ENCODE measurements at places on chromosomes 2 and 18.

- DNase-seq, result no peak
Measured at GRCh38 chr2:223918671-223919134, 26.4 kb downstream of the WDFY1 start.

GRCh38 chr2:148209603-148210002 lies 188.7 kb downstream of the MBD5 start:
- DNase-seq, result peak; percentile 2

DNA sequence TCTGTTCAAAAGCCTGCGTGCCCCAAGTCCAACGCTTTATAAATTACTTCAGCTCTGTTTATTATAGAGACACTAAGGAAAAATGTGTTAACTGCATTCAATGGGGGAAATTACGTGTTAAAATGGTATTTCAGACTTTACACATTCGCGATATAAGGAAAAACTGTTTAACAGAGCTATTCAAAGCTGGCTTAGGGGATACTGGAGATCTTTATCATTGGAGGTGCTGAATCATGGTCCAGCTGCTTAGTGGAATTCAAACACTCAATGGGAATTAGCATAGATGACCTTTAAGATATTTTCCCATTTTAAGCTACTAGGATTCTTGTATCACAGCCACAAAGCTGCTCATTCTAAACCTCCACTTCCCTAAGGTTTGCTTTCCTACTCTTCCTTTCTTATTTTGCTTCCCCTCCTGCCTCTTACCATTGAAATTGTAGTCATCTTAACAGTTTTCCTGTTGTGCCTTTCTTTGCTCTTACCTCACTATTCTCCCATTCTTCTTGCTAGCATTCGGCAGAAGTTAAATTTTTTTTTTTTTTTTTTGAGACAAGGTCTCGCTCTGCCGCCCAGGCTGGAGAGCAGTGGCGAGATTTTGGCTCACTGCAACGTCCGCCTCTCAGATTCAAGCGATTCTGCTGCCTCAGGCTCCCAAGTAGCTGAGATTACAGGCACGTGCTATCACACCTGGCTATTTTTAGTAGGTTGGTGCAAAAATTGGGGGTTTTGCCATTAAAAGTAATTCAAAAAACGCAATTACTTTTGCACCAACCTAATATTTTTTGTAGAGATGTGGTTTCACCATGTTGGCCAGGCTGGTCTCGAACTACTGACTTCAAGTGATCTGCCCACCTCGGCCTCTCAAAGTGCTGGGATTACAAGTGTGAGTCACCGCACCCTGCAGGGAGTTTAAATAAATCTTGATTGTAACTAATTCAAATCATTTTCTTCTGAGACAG lies 6.5 kb downstream of the SULT6B1 start:
- DNase-seq, result no peak

DNA sequence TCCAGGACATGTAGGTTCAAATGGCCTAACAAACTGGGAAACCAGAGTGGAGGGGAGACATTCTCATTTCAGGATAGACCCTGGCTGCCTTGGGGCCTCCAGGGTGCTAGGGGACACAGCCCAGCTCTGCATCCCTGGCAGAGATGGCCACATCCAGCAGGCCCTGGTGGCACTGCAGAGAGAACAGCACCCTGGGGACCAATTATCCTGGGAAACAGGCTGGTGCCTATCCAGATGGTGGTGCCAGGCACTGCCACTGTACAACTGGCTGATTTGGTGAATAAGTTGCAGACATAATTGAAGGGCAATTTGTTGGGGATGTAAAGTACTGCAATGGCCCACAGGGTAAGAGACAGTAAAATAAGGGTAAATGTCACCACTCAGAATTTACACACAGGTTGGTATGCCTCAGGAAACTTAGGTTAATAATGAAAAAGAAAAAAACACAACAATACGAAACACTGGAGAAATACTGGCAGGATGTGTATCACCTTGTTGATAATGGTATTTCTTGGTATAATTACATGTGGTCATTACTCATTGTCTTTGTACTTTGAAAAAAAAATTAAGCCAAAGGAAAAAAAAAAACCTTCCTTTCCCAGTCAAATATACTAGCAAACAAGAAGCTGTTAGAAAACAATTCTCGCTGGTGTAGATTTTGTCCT lies 12.8 kb upstream of the SFTPB start:
- DNase-seq, result peak; percentile 22

DNA sequence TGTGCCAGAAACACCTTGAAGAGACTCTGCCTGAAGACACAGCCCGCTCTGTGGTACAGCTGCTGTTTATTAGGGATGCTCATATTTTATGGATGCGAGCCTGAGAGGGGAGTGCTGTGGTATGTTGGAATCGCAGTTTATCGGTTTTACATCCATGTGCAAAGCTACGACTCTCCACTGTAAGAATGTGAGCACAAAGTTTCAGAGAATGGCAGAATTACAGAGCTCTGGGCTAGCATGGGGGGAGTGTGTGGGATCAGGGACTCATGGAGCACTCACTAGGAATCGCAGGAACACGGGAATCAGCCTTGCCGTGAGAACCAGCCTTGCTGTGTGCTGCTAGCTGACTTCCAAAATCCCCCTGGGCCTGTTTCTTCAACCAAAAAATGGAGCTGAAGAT lies 199.9 kb downstream of the RNF144A start:
- no peak for DNase-seq

- no peak for DNase-seq
Measured at GRCh38 chr18:72630991-72631390, 86.8 kb upstream of the CBLN2 start.

- no peak for DNase-seq
Measured at GRCh38 chr2:83951378-83951947, 507.6 kb downstream of the SUCLG1 start.

- no peak for DNase-seq
Measured at GRCh38 chr18:22503803-22504202, 86.1 kb upstream of the CTAGE1 start.

DNA sequence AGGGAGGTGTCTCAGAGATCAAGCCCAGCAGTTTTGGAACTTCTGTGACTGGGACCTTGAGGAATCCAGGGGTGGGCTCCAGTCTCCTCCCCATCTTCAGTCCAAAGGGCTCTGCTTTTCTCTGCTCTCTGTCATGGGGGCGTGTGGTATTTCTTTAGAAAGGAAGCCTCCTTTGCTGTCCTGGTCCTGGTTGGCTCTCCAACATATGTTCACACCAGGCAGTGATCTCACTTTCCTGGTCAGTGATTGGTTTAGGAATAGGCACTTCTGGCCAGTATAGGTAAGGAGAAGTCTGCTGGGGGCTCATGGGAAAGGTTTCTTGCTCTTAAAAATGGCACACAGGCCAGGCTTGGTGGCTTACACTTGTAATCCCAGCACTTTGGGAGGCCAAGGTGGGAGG lies 115.5 kb upstream of the HAAO start:
- DNase-seq, result no peak

DNA sequence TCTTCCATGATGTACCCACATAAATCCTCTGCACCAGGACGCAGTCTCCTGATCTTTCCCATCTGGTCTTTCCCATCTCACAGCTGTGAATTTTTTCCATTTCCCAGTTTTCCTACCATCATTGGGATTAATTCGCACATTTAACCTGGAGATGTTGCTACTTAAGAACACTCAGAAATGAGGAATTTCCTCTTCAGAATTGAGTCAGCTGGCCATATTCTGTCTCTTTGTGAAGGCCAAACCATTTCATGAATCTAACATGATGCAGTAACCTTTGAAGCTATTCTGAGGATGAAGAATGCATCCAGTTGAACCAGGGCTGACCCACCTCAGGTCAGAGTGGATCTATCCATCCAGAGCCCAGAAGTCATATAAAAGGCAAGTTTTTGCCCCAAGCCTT lies 326.8 kb downstream of the SETBP1 start:
- DNase-seq, result no peak

DNA sequence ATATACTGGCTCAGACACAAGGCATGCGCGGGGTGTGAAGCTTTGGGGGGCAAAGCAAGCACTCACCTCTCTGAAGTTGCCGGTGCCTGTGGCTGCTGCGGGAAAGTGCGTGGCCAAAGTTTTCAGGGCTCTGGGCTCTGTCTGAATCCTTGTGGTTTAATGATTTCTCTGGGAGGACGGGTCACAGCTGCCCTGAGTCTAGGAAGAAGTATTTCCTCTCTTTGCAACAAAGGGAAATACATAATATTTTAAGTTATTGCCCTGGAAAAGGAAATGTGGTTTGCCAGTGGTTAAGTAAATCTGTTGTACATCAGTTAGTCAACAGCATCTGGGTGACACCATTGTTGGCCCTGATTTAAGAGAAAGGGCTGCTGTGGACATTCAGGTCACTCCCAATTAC lies 56.7 kb upstream of the ZDBF2 start:
- DNase-seq, result no peak

DNA sequence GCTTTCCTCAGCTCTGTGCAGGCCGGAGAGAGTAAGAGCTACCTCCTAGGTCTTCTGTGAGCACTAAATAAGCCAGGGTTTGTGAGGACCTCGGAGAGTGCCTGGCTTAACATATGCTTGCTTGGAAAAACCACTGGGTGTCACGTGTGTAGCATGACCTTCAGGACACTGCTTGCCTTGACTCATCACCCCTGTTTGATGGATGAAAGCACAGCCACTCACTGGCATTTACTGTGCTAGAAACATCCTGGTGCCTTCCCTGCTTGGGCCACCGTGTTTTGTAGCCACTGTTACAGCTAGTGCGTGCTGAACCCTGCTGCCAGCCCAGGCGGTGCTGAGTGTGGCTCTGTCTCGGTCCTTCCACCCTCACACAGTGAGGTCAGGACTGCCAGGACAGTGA lies 34.8 kb upstream of the ITM2C start:
- DNase-seq, result no peak

- DNase-seq, result no peak
Measured at GRCh38 chr2:171482877-171483276, 39.4 kb upstream of the CYBRD1 start.

GRCh38 chr18:55370936-55371335 lies 217.1 kb downstream of the TCF4 start:
- DNase-seq, result no peak

DNA sequence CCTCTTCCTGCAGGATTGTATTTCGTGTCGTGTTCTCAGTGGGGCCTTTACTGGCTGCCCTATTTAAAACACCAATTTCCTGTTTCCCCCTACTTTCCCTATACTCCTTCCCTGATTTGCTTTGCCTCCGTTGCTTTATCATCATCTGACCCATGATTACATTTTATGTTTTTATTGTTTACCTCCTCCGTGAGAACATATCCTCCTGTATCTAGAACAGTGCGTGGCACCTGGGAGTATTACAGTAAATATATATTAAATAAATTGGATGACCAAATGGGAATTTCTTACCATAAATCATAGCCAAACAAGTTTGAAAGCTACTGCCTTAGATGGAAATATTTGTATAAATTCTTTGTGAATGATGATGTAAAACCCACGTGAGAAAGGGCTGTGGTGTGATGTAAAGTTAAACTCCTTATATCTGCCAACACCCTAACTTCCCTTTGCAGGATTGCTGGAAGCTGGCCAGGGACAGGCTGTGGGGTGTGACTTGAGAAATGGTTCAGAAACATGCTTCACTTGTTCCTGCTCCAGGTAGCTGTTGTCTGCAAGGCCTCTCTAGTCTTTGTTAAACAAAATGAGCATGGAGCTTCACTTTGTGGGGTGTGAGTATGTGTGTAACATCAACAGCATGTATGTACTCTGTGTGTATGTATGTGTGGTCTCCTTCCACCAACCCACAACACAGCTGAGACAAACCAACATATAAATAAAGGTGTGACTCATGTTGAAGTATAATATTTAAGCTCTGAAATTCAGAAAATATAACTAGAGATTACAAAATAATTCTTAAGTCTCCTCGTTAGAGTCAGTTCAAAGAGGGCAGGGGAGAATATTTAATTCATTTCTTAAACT lies 40.3 kb downstream of the LHCGR start:
- no peak for DNase-seq

DNA sequence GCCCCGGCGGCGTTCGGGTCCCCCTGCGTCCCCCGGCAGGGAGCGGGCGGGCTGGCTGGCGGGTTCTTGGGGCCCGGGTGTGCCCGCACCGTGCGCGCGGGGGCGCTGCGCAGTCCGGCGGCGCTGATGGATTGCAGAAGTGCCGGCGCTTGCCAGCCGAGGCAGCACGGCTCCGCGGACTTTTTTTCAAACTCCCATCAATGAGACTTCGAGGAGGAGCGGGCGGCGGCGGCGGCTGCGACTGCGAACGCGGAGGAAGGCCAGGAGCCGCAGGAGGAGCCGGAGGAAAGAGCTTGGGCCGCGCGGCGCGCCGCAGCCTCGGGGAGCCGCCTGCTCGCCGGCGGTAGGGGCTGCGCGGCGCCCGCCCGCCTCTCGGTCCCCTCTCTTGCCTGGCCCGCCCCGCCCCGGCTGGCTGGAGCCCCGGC lies at the start of gene GLI2:
TSS of gene GLI2 (plus strand) at position 123 of the 425 bp plus-strand sequence. CDS start 61,453 bp downstream, outside the sequence.
- peak; percentile 73 for DNase-seq
